ENCODE measurements at places on chromosomes 7 and 10. TPM values are rescaled to one million over a fixed set of nuclear protein-coding genes. Genes with fewer than 3 reads are reported as not detected.

The ELN gene
- total RNA-seq = 0.15 TPM

- DNase-seq = no peak
Observed at GRCh38 chr7:103336761-103337160, 7.8 kb downstream of the DNAJC2 start.

GRCh38 chr7:114242992-114243507 lies 171.6 kb upstream of the FOXP2 start:
- no peak for DNase-seq

- no peak for DNase-seq
Observed at GRCh38 chr7:91408388-91409154, 144.3 kb downstream of the FZD1 start.

GRCh38 chr10:82643601-82644000 lies 768.6 kb downstream of the NRG3 start:
- DNase-seq = no peak

- no peak for DNase-seq
Observed at GRCh38 chr7:2105280-2105679, 127.5 kb downstream of the MAD1L1 start.

GRCh38 chr7:142964502-142965246 lies 2.5 kb upstream of the KEL start:
- DNase-seq = no peak

- no peak for DNase-seq
Observed at GRCh38 chr7:67659091-67659490, 662.5 kb downstream of the TYW1 start.

All from activated T-cell treated with anti-CD3 and anti-CD28 coated beads, Interleukin-2, amount 50 U/mL, for 4 hours (primary cell).